RPMI7951 (cell line): ENCODE measurements at places on chromosomes 16 and 17.

- no peak for DNase-seq
Observed at GRCh38 chr17:28940142-28940541, 11.2 kb downstream of the PHF12 start.

DNA sequence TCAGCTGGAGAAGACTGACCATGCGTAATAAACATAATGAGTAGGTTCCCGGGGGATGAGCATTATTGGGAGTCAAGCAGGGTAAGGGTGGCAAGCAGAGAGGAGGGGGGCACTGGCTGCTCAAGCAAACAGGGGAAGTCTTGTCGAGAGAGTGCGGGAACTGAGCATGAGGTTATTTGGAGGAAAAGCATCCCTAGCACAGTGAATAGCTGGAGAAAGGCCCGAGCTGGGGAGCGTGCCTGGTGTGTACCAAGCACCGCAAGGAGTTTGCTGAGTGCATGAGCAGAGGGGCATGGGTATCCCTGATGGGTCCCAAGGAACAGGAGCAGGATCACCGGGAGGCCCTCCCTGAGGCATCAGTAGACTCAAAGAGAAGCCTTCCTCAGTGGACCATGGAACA, 17.2 kb downstream of the CYTH1 start:
- DNase-seq, result no peak

DNA sequence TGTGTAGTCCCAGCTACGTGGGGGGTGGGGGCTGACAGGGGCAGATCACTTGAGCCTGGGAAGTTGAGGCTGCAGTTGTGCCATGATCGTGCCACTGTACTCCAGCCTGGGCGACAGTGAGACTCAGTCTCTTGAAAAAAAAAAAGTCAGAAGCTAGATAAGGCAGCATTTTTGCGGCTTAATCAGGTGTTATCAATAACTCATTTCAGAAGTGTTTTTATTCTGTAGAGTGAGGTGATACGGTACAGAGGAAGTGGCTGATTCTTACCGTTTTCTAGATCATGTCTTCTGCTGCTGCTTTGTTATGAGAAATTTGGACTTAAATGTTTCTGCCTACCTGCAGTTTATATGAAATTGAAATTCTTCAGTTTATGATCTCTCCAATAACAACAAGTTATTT, 18.6 kb downstream of the ZC3H18 start:
- DNase-seq, result no peak

GRCh38 chr16:25010542-25010941, 4.6 kb downstream of the ARHGAP17 start:
- DNase-seq, result no peak

GRCh38 chr16:9344508-9344907, 253.1 kb downstream of the HAPSTR1 start:
- no peak for DNase-seq

- DNase-seq, result no peak
Observed at GRCh38 chr16:66961914-66962313, 848 bp downstream of the CES3 start.

GRCh38 chr17:3766779-3767178, 34.2 kb downstream of the ITGAE start:
- no peak for DNase-seq

DNA sequence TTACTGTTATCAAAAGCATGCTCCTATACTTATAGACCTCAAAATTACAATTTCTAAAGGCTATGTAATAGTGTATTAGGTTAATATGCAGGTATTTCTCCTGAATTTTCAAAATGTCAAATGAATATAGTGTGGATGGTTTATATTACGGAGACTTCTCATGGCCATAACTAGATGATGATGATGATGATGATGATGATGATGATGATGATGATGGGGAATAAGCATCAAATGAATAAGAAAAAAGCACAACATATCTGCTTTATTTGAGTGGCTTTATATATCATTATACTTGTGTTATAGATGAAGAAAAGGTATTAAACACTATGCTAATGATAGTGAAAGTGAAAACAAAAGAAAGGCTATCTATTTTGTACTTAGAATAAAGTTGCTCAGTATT, 53.9 kb downstream of the CDC27 start:
- DNase-seq, result no peak

DNA sequence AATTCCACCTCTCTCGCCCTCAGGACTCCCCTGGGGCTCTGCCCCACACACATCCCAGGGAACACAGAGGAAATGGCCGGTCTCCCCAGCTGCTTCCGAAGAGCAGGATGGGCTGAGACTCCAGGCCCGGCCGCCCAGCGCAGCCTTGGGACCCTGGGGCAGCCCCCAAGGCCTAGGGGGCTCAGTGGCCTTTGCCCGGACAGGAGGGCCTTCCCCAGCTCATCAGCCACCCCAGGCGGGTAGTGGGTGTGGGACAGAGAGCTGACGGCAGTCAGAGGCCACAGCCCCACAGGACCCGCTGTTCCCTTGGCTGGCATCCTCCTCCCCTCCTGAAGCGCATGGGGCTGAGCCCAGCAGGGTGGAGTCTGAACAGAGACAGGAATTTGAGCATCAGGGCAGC, 6.2 kb upstream of the CBFA2T3 start:
- DNase-seq, result no peak

GRCh38 chr17:48463526-48463925, 33.5 kb upstream of the SKAP1 start:
- no peak for DNase-seq

GRCh38 chr17:18040261-18040858, 1.2 kb downstream of the GID4 start:
- no peak for DNase-seq

GRCh38 chr16:28011971-28012445, 51.5 kb downstream of the GSG1L start:
- DNase-seq, result peak; percentile 27

DNA sequence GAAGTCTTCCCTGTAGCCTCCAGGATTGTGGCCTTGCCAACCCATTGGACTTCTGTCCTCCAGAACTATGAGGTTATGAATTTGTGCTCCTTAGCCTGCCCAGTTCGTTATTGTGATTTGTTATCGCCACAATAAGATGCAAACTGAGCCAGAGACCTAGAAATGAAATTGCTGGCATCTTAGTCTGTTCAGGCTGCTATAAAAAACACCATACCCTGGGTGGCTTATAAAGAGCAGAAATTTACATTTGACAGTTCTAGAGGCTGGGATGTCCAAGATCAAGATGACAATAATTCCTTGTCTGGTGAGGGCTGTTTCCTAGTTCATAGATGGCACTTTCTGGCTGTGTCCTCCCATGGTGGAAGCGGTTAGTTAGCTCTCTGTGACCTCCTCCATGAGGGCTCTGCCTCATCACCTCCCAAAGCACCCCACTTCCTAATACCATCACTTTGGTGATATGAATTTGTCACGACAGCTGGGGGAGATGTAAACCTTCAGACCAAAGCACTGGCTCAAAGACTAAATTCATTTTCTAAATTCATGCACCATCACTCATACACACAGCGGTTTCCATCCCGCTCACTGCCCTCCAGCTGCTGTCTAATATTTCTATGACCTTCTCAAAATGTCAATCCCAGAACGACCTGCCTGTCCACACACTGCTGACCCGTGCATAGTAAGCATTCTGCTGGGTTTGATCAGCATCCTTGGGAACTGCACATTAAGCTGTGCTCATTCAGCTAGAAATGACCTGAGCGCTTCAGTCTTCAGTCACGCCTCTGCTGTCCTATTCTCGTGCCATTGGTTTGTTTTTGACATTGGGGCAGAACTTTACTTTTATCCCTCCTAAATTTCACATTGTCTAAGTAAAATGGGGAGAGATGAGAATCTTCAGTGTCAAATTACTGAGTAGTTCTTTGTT, 36.6 kb downstream of the GINS3 start:
- DNase-seq, result peak; percentile 43

DNA sequence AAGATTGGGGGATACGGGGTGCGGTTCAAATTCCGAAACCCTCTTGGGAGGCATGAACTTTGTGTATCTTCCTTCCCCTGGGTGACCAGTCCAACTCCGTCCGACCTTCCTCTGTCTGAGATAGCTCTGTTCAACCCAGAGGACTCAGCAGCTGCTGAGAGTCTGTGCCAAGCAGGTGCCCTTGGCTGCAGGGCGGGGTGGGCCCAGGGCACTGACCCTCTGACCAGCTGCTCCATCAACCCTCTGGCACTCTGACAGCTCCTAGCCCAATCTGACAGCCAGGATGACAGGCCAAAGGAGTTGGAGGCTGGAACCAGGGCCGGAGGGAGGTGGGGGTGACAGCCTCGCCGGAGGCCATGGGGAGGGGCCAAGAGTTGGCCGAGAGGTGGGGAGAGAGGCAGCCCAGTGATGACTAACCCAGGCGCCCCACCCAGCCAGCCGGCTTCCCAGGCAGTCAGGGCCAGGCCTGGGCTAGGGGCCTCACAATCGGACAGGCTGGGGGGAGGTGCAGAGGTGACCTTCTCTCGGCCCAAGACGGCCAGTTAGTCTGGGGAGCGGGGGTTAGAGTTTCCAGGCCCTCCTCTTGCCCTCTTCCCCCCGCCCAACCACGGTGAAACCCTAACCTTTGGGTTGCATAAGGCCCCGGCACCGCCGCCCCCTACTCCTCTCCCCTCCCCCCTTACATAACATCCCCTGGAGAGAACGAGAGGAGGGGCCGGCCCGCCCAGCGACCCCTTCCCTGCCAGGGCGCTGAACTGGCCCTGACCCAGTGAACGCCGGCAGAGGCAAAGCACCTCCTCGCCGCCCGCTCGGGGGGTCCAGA, 5.0 kb upstream of the TLCD2 start:
- DNase-seq, result peak; percentile 90

DNA sequence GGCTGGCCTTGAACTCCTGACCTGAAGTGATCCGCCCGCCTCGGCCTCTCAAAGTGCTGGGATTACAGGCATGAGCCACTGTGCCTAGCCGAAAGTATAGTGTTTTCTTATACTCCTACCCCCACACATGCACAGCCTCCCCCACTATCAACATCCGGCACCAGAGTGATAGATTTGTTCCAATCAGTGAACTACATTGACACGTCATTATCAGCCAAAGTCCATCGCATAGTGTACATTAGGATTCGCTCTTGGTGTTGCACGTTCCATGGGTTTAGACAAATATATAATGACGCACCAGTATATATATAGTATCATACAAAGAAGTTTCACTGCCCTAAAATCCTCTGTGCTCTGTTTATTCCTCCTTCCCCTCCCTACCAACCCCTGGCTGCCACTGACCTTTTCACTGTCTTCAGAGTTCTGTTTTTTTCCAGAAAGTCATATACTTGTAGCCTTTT, 11.9 kb upstream of the TM4SF5 start:
- DNase-seq, result no peak

GRCh38 chr16:86727131-86727530, 148.8 kb downstream of the FOXL1 start:
- DNase-seq, result no peak

DNA sequence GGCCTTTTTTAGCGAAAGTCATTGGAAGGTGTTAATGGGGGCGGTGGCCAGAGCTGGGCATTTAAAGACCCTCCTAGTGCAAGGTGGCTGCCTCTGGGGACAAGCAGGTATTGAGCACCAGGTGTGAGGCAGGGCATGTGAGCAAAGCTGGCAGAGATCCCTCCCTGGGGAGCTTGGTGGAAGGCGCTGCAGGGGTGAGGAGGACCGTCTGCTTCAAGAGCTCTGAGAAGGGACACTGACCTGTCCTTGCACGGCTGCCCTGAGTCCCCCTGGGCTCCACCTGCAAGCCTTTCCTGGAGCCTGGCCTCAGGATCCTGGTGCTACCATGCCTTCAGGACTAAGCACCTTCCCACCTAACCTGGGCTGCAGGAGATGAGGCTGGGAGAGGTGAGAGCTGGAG, 127.0 kb upstream of the CIBAR2 start:
- DNase-seq, result no peak

GRCh38 chr17:7881276-7882054, 7.1 kb upstream of the CHD3 start:
- no peak for DNase-seq

- DNase-seq, result no peak
Observed at GRCh38 chr16:5382484-5382883, 284.9 kb upstream of the EEF2KMT start.

DNA sequence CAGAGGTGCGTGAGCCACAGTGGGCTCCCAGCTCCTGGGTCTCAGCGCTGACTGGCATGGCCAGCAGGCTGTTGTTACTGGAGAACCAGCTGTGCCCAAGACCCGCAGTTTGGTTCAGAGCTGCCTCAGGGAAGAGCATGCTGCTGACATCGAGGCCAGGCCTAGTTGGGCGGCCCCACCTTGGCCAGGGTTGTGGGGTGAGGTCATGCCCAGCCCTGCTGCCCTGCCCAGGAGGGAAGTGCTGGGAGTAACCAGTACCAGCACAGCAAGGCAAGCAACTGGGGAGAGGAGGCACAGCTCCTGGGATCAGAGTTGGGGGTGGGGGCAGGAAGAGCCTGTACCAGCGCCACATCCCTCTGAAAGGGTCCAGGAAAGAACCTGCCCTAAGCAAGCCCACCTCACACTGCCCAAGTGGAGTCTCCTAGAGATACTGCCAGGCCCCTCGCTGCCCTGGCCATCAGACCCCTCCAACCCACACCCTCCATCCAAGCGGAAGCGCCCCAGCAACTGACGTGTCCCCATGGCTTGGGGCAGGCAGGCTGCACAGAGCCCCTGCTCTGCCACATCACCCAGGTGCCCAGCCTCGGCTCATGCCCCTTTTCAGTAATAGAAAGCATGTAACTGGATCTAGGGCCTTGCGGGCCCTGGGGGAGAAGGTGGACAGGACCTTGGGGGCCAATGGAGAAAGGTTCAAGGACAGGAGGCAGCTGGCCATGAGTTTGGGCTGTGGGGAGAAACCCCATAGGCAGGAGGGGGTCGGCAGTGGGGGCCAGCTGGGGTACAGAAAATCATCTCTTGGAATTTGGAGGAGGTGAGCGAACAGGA, 990 bp downstream of the DOK4 start:
- DNase-seq, result no peak

GRCh38 chr16:78483124-78483992, 383.9 kb downstream of the WWOX start:
- DNase-seq, result no peak

GRCh38 chr17:15998031-15998562, 1.4 kb downstream of the ZSWIM7 start:
- DNase-seq, result no peak

DNA sequence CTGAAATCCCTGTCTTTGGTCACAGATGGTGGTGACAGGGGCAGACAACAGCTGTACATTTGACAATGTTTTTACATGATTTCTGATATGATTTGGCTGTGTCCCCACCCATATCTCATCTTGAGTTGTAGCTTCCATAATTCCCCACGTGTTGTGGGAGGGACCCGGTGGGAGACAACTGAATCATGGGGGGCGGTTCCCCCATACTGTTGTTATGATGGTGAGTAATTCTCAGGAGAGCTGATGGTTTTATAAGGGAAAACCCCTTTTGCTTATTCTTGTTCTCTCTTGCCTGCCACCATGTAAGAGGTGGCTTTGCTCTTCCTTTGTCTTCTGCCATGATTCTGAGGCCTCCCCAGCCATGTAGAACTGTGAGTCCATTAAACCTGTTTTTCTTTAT, 353.9 kb downstream of the CPPED1 start:
- DNase-seq, result peak; percentile 15

DNA sequence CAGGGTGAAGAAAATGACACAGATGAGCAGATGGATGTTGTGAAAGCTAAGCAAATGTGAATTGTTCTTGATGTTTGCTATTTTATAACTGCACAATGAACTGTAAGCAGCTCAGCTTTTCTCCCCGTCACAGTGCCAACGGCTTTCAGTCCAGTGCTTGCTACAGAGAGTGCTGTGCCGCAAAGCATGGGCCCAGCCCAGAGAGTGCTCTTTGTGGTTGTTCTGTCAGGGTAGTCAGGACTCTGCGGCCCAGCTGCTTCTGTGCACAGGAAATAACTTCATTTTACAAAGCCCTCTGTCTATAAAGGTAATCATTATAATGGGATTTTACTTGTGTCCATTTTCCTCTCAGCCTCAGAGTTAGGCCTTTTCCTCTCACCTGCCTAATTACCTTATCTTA, 39.1 kb downstream of the CDRT15 start:
- DNase-seq, result no peak
